ENCODE measurements at places on chromosomes 7 and 10. TPM values are rescaled to one million over a fixed set of nuclear protein-coding genes. Genes with fewer than 3 reads are reported as not detected.

The ZEB1 gene
- total RNA-seq, result 106 TPM

DNA sequence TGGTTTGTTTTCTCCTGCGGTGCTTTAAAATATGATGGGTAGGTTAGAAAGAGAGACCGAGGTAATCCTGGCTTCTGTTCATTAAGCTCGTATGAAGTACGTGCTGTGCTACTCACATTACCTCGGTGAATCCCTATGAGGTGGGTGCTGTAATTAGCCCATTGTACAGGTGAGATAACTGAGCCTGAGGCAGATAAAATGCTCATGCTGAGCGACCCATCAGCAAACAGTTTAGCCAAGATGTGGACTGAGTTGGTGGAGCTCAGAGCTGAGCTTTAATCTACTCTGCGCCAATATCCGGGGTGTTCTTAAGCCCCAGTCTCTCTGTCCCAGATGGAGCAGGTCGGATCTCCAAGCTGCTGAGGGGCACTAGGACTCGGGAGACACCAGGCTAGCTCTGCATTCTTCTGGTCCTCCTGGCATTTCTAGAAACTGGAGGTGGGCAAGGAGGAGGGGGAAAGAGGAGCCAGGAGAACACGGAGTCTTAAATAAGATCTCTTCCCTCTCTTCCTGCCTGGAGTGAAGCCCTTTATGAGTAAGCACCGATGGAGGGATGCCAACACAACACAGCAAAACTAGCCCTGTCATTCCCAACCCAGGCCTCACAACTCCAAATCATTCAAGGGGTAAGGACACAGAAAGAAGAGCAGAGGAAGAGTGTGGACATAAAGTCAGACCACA is 458.5 kb downstream of the KCNMA1 start:
- DNase-seq, result peak; percentile 55

DNA sequence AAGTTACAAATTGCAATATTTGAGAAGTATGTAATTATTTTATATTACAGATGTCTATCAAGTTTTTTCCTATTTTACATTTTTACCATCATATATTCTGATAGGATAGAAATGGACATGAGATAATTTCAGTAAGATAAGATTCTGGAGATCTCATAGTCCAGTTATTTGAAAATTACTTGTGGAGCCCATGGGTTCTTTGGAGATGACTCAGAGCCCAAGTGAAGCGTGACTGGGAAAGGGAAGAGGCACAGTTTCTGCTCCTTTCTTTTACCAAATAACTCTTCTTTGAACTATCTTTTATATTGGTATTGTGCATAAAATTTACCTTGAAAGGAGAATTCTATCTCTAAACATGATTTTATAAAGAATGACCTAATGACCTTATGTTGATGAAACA is 2.4 kb downstream of the CD36 start:
- no peak for DNase-seq

The ANKRD7 gene
- total RNA-seq, result 4.6 TPM

GRCh38 chr7:152051968-152052367 is 26.5 kb downstream of the GALNT11 start:
- no peak for DNase-seq

GRCh38 chr7:112882511-112882910 is 92.3 kb upstream of the TMEM168 start:
- no peak for DNase-seq

- no peak for DNase-seq
Measured at GRCh38 chr7:36103837-36104561, 49.1 kb upstream of the EEPD1 start.

DNA sequence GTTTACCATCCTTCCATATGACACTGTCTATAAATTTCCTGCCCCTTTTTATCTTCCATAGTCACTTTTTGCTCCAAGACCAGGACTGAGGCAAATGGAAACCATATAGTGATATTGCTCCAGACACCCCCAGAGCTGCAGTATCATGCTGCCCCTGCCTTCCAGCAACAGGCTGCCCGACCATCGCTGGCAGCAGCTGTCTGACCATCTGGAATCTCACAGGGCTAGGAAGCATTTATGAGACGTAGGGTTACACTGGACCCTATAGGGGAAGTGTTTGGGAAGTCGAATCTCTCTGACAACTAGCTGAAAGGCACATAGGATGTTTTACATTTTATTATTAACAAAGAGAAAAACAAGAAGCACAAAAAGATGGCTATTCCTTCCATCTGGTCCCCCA is 19.4 kb downstream of the ENO4 start:
- no peak for DNase-seq

The POU6F2 gene
- total RNA-seq, result 20.0 TPM

DNA sequence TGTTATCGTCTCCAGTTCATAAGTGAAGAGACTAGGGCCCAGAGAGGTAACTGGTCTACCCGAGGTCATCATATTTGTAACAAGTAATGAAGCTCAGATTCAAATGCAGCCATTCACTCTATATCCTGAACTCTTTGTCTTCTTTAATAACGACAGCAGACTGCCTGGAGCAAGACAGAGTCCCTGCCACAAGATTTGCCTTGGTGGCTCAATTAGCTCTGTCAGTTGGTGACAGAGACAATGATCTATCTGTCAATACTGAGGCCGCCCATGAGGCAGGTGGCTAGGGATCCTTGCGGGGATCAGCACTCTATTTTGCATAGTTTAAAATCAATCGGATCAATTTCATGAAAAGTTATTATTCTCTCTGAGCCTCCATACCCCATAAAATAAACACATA is 43.9 kb downstream of the SH3PXD2A start:
- DNase-seq, result no peak

GRCh38 chr10:130179640-130180039 is 43.4 kb downstream of the GLRX3 start:
- DNase-seq, result no peak

- DNase-seq, result no peak
Measured at GRCh38 chr7:145978769-145979168, 137.8 kb upstream of the CNTNAP2 start.
